Putamen (tissue), 1 donor: ENCODE measurements at places on chromosomes 12 and 14.

- DNase-seq: no peak
These were observed 4.0 kb downstream of the LMNTD1 start for GRCh38 chr12:25549120-25549519.

DNA sequence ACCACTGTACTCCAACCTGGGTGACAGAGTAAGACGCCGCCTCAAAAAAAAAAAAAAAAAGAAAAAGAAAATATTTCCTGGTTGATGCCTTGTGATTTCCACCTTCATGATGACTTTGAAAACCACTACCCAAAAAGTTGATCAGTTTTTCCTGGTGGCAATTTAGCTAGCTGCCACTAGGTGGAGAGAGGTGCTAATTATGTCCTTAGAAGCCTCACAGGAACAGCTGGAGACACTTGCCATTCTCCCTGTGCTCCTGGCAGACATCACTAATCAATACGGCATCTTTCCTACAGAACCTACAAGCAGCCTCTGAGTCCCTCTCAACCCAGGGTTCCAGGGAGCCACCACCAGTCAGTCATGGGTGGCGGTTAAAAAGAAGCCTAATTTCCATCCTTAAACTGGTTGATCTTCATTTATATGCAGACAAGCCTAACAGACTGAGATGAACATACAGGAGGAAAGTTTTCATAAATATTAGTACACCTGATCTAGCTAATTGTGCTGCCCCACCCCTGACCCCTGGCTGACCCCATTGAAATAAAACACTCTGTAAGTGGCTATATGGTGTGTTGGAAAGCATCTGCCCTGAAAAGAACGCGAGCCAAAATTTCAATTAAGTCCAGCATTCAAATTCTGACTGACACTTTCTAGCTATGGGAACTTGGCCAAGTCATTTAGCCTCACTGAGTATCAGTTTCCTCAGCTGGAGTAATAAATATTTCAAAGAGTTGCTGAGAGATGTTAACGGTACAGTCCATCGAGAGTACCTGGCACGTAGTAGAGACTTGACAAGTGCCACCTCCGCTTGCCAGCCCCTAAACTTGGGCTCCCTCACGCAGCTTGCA is 6.2 kb upstream of the OAS1 start:
- no peak for DNase-seq

- no peak for DNase-seq
These were observed 142.1 kb downstream of the CNTN1 start for GRCh38 chr12:40834321-40834720.

DNA sequence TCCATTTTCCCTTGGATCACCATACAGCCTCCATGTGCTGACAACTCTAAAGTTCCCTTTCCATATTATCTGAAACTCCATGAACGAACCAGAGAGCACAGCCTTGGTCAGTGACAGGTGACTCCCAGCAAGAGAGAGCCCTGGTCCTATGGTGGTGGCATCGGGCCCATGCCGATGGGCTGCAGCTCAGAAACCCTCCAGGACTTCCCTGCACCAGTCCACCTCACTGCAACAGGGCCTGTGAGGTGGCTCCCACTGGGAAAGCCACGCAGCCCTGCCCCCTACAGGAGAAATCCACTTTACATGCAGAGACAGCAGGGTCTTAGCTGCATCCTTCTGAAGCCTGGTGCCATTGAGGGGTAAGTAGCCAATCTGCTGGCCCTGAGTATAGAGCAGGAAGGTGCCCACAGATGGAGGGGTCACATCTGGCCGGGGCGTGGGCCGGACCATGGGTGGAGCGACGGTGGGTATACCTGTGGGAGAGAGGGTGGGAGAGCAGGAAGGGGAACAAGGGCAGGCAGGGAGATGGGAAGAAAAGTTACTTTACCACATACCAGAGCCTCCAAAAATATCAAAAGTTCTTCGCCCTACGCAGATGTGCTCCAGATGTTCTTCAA is 24.7 kb downstream of the RTRAF start:
- DNase-seq: no peak

GRCh38 chr14:105602243-105602750 is 75.9 kb downstream of the TMEM121 start:
- no peak for DNase-seq

DNA sequence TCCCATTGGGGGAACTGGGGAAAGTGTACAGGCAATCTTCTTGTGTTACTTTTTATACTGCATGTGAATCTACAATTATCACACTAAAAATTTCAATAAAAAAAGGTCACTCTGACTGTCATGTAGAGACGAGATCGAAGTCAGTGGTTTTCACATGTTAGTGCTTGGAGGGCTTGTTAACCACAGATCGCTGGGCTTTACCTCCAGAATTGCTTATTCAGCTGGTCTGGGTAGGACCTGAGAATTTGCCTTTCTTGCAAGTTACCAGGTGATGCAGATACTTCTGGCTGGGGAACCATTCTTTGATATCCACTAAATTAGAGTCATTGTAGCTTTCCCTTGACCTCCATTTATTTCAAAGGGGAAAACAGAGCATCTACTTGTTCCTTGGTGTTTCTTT is 62.8 kb upstream of the SLC38A4 start:
- DNase-seq: no peak
